ENCODE measurements at places on chromosomes 16 and 17.

- DNase-seq = peak; percentile 72
Measured at GRCh38 chr17:64506576-64507412, at the start of gene CEP95. CEP95 (plus strand) TSS chr17:64506977; CDS start chr17:64507098, 121 bp downstream.

- DNase-seq = no peak
Measured at GRCh38 chr16:22926105-22926751, 112.3 kb downstream of the HS3ST2 start.

DNA sequence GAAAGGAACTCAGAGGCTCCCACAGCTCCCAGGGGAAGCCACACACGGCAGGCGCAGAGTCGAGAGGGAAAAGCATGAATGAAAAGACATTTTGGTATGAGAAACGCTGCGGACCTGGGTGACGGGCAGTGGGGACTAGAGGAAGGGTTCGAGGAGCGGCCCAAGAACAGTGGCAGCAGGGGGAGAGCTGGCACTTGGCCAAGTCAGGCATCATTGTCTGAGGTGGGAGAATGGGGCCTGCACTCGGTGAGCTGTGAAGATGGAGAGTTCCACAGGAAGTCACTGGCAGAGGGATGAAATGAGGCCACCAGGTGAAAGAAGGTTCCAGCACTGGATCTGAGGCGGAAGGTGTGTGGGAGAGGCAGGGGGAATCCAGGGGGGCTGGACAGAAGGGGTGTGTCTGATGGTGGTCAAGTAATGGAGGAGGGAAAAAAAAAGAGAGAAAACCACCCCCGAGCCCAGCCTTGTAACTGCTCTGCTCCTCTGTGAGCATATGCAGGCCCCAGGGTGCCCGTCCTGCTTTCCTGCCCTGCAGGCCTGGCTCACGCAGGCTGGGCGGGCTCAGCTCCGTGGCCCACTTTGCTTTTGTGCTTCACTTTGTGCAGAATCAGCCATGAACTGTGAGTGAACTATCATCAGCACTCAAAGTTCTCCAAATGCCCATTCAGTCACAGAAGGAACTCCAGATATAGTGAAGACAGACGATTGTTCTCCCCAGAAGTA, 31.8 kb downstream of the TMEM204 start:
- no peak for DNase-seq

- DNase-seq = no peak
Measured at GRCh38 chr17:70987867-70988340, 818.6 kb downstream of the KCNJ2 start.

- DNase-seq = no peak
Measured at GRCh38 chr17:19363460-19364035, 1.0 kb upstream of the B9D1 start.

- no peak for DNase-seq
Measured at GRCh38 chr16:21634216-21634615, 18.2 kb downstream of the IGSF6 start.

GRCh38 chr16:70630960-70631745, 15.2 kb upstream of the IL34 start:
- no peak for DNase-seq

- DNase-seq = peak; percentile 76
Measured at GRCh38 chr17:77829843-77830799, 128.4 kb upstream of the TNRC6C start.

DNA sequence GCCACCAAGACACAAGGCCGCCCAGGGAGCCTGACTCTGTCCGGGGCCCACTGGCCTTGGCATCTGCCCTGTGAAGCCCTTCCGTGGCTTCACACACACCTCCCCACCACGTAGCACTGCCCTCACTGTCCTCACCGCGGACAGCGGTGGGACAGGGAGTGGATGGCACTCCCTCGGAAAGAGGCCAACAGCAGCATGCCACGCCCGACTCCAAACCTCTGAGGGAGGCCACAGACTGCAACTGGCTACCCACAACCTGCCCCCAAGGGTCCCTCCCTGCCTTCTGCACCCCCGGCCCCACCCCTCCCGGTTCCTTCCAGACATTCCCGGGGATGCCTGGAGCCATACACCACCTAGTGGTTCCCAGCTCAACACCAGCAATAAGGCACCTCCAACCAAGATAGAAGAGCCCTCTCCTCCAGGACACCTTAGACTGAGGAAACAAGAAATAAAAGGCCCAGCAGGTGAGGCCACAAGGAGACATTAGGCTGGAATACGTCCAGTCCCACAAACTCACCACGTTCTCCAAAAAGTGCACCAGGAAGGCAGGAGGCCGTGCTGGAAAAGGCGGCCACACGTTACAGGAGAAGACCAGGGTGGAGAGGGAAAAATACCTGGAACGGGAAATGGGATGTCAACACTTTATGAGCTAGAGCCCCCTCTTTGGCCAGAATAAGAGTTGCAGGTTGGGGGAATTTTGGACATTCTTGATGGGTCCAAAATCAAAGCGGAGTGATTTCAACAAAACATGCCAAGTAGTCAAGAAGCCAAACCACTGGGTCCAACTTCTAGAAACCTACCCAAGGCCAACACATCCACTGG, 310.0 kb downstream of the SOX9 start:
- DNase-seq = no peak

- DNase-seq = no peak
Measured at GRCh38 chr16:68380676-68381362, 67.5 kb downstream of the SMPD3 start.

- DNase-seq = no peak
Measured at GRCh38 chr17:42025191-42025579, 5.3 kb downstream of the NKIRAS2 start.

DNA sequence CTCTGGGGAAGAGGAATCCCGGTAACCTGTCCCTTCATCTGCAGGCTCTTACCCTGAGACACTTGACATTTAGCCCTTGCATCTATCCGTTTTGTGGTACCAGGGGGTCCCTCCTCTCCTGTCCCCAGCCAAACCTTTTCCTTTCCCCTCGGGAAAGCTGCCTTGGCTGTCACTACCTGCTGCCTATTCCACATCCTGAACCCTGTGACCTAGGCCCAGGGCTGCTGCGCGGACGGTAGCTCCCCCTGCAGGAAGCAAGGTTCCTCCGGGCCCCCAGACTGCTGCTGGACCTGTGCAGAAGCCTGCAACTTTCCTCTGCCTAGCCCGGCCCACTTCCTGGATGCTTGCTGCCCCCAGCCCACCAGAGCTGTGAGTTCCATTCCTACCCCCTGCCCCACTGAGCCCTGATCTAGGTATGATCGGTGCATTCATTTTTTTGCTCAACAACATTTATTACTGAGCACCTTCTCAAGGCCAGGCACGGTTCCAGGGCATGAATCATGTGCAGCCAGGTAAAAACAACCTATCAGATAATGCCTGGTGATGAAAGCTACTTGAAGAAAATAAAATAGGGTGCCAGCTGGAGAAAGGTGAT, 10.5 kb upstream of the ALDOA start:
- no peak for DNase-seq

- DNase-seq = no peak
Measured at GRCh38 chr16:12295395-12295794, 318.9 kb downstream of the SNX29 start.

DNA sequence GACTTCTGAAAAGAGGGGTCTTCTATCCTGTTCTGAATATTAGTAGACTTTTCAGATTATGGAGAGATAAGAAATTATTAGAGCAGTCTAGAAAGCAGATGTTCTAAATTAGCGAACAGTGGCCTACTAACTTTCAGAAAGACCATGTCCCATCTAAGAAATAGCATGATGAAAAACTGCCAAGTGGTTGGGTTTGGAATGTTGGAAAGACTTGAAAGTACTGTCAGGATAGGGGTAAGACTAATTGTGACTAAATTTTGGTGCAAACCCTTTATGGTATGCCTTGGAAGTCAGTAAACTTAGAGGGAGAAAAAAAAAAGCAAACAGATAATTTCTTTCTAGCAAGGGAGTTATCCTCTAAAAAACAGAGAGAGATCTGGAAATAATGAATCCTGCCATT, 41.1 kb downstream of the TANGO6 start:
- no peak for DNase-seq

- no peak for DNase-seq
Measured at GRCh38 chr17:39634384-39634871, 2.5 kb upstream of the STARD3 start.

- peak; percentile 68 for DNase-seq
Measured at GRCh38 chr16:78742501-78743283, 643.2 kb downstream of the WWOX start.

DNA sequence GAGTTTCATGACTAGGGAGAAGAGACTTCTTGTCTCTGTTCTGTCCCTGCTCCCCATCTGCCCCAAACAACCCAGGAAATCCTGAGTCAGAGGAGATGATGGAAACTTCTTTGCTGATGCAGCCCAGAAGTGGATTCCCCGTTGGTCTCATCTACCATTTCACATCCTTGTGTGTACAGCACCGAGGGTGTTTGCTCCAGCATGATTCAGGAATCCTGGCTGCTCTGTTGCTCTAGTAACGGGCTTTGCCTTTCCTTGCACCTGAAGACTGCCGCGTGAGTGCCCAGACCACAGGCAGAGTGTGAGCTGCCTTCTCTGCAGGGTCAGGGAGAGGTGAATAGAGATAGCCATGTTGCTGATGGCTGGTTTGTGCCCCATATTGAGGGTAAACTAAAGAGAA, 408.4 kb downstream of the CPPED1 start:
- DNase-seq = no peak

DNA sequence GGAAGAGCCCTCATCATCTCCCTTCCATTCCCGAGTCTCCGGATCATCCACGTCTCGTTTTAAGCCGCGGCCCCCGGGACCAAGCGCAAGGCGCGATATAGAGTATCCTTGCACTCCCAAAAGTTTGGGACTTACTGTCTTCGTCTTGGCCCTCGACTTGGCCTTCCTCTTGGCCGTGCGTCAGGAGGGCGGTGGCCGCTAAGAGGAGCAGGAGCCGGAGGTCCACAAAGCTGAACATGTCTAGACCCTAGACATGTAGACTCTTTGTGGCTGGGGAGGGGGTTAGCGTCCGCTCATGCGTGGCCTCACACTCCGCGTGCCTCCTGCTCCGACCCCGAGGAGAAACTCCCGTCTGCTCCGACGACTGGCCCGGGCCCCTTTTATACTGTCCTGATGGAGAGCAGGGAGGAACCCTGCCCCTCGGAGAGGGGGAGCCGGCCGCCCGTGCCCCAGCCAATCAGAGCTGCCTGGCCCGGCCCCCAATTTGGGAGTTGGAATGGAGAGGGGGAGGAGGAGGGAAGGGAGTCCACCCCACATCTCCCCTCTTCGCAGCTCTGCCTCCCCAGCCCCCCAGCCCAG, at the start of gene COL1A1:
Gene COL1A1, minus strand, starts transcription at position 356 of the 579 bp plus-strand sequence. Its CDS starts 118 bp downstream, at position 238.
- no peak for DNase-seq

GRCh38 chr17:4220655-4221054, 43.1 kb downstream of the ANKFY1 start:
- no peak for DNase-seq

GRCh38 chr16:4089811-4090301, 26.4 kb downstream of the ADCY9 start:
- DNase-seq = no peak

DNA sequence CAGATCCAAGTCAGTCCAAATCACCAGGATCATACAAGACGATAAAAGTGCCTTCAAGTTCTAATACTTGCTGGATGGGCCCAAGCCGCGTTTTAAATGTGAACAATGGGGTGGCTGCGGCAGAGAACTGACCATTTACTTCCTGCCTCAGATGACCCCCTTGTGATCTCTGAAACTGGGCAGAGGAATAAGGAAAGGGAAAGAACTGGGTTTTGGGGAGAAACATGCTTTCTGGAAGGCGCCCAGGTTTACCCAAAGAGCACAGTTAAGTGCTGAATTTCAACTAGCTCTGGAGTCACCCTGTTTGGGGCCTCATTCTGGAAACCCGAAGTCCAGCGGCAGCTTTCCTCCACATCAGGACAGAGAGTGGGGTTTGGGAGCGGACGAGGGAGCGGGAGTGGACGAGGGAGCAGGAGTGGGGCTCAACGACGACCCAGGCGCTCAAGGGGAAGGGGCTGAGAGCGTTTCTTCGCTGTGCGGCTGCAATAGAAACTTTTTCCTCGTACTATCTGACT, 1.6 kb downstream of the FAM20A start:
- DNase-seq = no peak

DNA sequence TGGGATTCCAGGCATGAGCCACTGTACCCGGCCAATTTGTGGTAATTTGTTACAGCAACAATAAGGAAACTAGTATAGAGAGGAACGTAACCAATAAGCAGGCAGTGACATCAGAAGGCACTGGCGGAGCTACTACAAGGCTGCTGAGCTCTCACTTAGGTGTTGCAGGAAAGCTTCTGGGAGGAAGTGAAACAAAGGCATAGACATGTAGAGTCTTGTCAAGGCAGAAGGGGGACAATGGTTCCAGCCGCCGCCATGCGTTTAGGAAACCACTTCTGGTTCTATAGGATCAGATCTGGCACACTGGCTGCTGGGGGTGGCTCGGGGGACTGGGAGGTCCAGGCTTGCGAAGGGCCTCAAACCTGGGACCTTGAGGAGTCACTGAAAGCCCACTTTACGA, 9.4 kb upstream of the CPSF4L start:
- no peak for DNase-seq

DNA sequence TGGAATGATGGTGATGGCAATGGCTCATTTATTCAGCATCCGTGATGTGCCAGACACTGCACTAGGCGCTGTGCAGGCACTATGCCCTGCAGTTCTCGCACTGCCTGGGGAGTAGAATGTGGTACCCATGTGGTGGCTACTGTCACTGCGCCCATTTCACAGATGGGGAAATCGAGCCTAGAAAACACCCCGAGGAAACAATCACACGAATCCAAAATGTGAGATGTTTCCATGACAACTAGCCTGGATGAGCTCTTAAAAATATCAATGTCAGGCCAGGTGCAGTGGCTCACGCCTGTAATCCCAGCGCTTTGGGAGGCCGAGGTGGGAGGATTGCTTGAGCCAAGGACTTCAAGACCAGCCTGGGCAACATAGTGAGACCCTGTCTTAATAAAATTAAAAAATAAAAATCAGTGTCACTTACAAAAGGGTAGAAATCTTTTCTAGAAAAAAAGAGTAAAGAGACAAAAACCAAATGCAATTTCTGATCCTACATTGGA, 57.9 kb upstream of the TNRC6A start:
- DNase-seq = no peak

- no peak for DNase-seq
Measured at GRCh38 chr16:70427786-70428177, 11.1 kb downstream of the ST3GAL2 start.

DNA sequence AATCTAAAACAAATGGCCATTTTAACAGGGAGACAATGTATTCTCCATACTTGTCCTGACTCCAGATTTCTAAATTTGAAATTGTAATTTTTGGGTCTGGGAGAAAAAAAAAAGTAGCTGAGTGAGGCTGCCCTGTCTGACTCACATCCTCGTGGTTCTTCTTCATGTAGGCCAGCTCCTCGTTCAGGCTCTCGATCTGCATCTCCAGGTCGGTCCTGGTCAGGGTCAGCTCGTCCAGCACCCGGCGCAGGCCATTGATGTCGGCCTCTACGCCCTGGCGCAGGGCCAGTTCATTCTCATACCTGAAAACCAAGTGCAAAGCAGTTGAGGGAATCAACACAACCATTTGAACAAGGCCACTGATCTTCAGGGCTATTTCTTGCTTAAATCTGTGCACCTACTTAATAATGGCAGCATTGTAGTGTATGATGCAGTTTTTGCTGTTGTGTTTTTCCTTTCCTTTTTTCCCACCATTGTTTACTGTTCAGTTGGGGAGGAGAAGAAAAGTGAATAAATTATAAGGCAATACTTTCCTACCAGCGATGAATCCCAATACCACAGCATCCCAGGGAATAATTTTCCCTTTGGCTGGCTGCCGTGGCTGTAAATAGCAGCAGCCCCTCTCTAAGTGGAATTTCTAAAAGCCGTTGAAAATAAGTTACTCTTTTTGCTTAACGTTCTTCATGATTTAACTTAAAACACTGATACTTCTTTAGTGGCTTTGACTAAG, 2.2 kb downstream of the KRT12 start:
- DNase-seq = no peak

All from H54 (cell line).